ENCODE measurements at places on chromosomes 7 and 10.

GRCh38 chr10:114034923-114035645 is 8.6 kb upstream of the ADRB1 start:
- no peak for DNase-seq

DNA sequence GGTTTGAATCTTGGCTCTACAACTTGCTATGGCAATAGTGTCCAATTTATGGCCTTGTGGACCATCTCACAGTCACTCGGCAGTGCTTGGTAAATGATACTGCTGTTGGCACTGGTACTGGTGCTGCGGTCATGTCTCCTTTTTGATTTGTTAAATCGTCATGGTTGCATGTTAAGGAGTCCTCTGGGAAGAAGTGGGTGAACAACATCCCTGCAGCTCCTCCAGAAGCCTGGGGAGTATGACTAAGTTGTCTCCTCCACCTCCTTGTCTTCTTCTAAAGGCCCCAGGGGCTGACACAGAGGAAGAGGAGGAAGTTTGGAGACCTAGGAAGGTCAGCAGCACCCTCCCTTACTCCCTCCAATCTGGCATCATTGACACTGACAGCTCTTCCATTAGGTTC is 8.5 kb downstream of the ITPRIP start:
- DNase-seq = no peak

DNA sequence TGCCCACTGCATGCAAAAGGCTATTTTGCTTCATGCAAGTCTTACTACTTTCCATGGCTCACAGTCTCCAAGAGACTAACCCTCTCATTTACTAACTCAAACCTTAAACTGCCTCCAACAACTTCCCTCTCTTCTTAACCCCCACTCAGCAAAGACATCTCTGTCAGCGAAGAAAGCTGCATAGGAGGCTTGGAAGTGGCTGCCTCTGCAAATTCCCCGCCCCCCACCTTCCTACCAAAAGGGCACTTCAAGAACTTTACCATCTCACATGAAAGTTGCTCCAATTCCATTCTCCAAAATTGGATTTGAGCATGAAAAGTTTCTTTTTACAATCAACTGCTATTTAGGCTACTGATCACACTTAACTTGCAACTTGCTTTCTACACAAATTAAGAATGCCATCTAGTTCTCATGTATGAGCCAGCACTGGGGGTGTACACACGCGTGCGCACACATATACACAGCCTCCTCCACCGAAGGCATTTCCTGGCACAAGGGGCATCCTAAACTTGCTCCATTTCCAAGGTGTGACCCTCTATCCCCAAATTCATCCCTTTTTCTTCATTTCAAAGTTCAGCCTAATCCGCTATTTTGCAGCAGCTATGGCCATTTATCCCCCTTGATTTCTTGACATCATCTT is 1.8 kb downstream of the CCDC6 start:
- no peak for DNase-seq

- DNase-seq = no peak
Measured at GRCh38 chr10:92760609-92761008, 70.9 kb downstream of the HHEX start.

- no peak for DNase-seq
Measured at GRCh38 chr7:106371629-106372028, 86.8 kb upstream of the NAMPT start.

DNA sequence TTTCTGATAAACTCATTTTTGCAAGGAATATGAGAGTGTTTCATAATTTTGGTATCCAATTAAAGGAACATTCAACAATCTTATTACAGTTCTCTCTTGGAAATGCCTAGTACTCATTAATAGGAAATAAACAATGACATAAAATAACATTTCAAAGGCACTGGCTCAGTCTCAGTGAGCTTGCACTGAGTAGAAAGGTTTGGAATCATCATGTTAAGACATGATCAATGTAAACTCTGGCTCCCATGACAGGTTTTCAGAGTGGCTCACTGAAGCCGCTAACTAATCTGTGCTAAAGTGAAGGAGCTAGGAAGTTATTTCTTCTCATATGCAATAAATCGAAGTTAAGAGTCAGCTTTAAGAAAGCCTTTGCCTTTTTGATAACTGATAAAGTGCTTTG is 203.3 kb upstream of the HGF start:
- DNase-seq = no peak

Data from activated naive CD4-positive, alpha-beta T cell (primary cell).